ENCODE measurements at places on chromosomes 2 and 18.

DNA sequence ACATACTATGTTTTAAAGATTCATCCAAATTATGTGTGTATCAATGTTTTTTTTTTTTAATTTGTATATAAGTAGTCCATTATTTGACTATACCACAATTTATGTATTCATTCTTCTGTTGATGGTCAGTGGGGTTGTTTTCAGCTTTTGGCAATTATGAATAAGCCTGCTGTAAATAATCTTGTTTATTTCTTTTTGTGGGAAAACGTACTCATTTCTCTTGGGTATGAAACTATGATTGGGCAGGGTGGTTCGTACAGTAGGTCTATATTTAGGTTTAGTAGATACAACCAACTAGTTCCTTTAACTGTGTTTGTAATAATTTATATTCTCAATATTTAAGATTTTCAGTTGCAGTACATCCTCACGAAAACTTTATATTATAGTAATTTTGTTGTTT is 329.2 kb downstream of the LPIN1 start:
- no peak for DNase-seq

- DNase-seq = no peak
These were observed 289.4 kb downstream of the CMPK2 start for GRCh38 chr2:6576302-6576701.

GRCh38 chr2:167052825-167053224 is 164.5 kb downstream of the XIRP2 start:
- no peak for DNase-seq

DNA sequence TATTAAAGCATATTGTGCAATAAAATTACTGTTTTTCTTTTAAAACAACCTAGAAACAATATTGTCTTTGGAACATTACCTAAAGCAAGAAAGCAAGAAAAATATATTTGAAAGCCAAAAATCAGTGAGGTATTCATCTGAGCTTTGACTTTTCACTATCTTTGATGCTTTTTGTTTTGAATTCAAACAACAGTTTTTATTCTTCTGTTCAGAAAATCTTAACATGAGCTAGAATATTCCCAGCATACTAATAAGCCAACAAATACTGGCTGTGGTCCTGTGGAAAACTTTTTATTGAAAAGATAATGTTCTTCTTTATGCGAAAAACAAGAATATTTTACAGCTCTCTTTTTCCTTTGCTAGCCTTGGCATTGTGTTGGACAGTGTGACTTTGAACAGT is 19.8 kb downstream of the FAM171B start:
- DNase-seq = no peak

DNA sequence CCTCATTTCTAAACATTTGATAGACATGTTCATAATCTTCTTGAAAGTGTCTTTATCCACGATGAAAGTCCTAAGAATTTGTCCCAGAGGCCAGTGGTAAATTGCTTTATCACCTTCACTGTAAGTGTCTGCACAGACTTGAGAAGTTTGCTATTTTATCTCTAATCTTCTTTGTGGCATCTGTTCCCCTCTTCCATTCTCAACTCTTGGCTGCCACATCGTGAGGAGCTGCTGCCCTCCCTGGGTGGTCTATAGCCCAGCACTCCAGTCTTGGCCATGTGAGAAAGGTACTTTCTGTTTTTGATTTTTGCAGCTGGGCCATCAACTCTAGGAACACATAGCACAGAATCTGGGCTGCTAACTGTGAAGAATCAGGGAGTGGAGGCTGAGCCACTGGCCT is 45.5 kb downstream of the SLC14A2 start:
- no peak for DNase-seq

- DNase-seq = no peak
These were observed 15.7 kb downstream of the IGFBP5 start for GRCh38 chr2:216679658-216680024.

DNA sequence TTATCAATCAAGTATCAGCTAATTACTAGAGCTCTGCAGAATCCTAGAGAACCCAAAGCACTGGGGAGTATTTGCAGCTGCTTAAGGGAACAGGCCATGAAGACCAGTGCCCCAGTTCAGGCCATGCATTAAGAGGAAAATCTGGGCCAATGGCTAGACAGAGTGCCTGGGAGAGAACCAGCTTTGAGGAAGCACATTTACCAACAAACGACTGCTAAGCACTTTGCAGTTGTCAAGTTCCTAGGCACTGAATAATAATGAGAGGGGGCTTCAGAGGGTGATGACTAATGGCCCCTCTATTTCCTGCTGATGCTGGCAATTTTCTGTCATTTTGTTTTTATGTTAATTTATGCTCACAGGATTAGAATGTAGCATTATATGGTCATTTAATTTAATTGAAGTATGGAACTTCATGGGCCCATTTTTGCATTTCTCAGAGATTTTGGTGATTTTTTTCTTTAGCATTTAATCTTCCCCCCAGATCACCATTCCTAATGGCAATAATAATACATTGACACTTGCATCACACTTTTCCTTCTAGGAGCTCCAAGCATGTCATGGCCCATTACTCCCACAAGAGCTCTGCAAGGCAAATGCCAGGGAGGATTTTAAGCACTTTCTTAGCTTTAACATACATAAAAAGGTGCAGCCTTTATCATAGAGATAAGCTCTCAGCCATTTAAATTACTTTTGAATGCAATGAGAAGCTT is 147.7 kb upstream of the SPATS2L start:
- DNase-seq = no peak

GRCh38 chr18:54076166-54076565 is 148.3 kb downstream of the MBD2 start:
- no peak for DNase-seq

DNA sequence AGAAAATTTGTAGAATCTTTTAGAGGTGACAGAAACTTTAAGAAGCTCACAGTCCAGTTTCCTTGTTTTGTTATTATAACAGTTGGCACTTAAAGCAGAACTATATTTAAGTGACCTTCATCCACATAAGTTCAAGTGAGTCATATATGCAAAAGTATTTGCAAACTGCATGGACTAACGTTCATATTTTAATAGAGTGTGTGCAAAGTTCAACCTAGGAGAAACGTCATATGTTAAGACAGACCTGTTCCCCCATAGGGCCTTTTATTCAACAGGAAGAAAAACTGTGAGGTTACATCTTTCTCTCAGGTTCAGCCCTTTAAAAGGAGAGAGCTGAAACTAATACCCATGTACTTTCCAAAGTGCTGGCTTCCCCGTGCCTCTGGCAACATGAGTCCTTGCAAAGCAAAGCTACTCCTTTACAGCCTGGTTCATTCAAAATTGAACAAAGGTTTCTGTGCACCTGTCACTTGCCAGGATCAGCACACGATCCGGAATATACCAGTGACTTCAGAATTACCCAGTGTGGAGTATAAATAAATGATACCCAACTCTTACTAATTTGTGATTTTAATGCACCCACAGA is 280.0 kb upstream of the RAB12 start:
- DNase-seq = no peak

- no peak for DNase-seq
These were observed 11.0 kb downstream of the CROCC2 start for GRCh38 chr2:240917009-240917683.

- no peak for DNase-seq
These were observed 222.9 kb downstream of the PTPRM start for GRCh38 chr18:7789856-7790552.

DNA sequence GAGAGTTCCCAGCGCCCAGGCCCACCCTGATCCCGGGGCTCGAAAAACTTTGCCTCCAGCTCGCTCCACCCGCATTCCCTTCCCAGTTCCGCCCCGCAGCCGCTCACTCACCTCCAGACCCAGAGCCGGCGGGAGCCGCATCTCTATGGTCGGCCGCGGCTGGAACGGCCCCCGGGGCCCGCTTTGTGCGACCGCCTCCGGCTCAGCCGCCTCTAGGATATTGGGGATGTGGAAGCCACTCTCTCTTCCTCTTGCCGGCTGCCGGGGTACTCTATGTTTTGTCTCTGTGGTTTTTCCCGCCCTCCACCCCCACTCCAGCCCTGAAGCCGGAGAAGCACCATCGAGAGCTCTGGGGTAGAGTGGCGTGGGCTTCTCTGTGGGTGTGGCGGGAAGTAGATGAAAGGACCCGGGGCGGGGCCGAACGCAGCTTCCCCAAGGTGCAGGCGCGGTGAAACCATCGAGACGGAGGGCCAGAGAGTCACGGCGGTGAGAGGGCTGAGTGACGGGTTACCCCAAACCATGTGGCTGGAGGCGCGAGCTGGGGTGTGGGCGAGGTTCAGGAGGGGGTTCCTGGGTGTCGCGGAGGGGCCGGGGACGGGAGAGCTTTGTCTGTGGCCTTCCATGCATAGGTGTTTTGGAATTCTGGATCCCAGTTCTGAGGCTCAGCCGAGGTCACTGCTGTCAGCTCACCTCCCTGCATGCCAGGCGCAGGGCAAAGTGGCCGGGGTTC is at the start of the genes BCS1L and ZNF142:
TSS of gene BCS1L (plus strand) at position 426 of the 730 bp plus-strand sequence. CDS start 1,305 bp downstream, outside the sequence.
TSS of gene ZNF142 (minus strand) at position 366 of the 730 bp plus-strand sequence. CDS start 3,194 bp downstream, outside the sequence.
- peak; percentile 95 for DNase-seq

DNA sequence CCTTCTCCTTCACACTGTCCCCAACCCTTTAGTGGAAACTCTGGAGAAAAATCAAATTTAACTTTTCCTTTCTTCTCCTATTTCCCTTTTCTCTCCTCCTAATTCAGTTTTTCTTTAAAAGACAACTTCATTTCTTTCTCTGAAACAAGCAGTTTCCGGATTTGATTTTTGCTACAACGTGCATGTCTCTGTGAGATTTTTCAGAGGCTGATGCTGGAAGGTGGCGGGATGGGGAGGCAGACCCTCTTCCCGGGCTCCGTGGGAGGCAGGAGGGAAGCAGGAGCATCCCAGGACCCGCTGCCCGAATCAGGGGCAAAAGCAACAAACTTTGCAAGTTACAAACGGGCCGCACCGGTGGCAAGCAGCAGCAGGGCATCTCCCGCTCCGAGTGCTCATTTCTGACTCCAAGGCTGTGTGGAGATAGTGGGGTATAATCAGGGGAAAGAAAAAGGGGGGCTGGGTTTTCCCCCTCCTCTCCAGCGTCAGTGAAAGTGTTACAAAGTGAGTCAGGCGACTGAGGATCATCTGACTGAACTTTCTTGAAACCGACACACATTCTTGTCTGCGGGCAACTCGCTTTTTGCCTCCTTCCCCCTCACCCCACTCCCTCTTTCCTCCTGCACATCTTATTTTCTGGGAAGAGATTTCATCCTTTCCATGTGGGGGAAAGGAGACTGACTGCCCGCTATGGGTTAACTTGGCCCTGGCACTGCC is 6.4 kb downstream of the ZEB2 start:
- DNase-seq = peak; percentile 62

GRCh38 chr2:112883669-112884068 is 27.3 kb upstream of the IL37 start:
- DNase-seq = no peak

DNA sequence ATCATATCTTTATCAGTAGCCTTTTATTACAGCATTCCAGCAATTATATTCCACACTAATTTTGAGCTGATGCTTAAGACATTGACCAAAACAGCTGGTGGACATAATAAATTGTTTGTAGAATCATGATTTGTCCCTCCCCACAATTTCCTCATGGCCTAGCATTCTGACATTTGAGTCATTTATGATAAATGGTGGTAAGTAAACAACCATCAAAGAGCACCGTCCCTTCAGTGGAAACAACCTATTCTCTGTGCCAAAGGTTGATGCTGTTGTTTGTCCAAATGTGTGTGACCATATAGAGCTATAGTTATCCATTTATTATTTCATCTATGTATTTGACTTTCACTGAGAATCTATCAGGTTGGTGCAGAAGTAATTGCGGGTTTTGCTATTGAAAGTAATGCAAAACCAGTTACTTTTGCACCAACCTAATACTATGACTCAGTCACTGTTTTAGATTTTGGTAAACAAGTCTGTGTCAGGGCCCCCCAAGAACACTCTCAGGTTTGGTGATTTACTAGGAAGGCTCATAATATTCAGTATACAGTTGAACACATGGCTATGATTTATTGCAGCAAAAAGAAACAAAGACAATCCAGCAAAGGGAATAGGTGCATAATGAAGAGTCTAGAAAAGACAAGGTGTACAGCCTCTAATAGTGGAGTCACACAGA is 608.7 kb upstream of the REG3G start:
- DNase-seq = no peak

DNA sequence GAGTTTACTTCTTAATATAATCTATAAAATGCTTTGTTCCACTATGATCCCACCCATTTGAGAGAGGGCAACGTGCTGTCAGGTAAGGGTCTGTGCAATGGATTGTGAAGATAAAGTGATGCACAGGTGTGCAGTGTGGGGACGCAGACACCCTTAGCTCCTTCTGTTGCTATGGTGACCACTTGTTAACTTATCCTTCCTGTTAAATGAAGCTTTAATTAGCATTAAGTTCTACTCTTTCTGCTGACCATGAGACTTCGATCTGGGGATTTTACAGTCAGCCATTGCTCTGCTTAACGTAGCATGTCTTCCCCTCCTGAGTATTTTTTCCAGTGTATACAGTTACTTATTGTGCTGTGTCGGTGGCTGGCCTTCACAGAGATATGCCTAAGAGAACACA is 23.1 kb upstream of the ALKAL2 start:
- no peak for DNase-seq

DNA sequence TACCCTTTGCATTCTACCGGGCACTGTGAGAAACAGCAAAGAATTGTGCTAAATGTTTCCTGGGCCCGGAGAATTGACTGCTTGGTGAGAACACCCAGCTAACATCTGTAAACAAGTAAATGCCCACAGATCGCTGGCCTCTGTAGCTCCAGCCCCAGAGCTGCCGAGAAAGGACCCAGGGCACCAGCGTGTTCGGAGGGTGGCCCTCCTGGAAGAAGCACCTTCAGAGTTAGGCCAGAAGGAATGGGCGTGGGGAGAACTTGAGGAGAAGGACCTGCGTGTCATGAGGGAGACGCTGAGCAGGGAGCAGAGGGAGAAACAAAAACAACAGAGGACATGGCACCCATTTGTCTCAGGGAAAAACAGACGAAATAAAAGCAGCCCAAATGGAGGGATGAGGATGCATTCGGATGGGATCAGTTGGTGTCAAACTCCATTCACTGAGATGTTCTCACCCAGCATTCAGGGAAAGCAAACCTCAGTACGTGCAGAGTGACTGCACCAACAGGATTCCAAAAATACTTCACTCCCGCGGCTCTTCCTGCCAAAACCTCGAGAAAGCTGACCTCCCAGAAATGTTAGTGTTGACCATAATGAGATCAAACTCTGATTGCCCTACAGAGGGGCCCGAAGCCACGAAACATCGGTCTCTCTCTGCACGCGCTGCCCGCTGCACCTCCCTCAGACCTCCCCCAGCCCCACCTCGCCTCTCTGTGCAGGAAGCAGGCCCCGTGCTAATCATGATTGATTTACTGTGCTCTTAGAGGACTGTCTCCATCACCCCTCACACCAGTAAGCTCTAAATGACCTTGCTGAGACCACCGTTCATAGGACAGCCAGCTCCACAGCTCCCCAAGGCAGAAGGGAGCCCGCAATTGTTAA is 376.3 kb upstream of the SALL3 start:
- no peak for DNase-seq

DNA sequence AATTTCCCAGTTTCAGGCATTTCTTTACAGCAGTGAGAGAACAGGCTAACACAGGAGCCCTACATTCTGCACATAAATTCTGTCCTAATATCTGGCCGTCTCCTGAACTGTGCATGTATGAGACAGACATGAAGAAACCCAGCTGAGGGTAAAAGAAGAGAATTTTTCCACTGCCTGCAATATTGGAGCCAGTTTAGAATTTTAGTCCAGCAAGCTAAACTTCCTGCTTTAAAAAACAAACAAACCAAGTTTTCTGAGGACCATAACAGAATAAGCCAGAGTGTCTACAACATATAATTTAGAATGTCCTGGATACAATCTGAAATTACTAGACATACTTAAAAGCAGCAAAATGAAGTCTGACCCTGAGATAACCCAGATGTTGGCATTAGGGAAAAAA is 215.1 kb upstream of the KLHL29 start:
- no peak for DNase-seq

GRCh38 chr2:77104554-77104953 is 417.6 kb downstream of the LRRTM4 start:
- DNase-seq = no peak

GRCh38 chr2:80546766-80547165 is 242.2 kb upstream of the LRRTM1 start:
- no peak for DNase-seq

All from head of caudate nucleus (tissue), 42 donors.